ENCODE measurements at places on chromosomes 4 and X. TPM values are rescaled to one million over a fixed set of nuclear protein-coding genes. Genes with fewer than 3 reads are reported as not detected.

DNA sequence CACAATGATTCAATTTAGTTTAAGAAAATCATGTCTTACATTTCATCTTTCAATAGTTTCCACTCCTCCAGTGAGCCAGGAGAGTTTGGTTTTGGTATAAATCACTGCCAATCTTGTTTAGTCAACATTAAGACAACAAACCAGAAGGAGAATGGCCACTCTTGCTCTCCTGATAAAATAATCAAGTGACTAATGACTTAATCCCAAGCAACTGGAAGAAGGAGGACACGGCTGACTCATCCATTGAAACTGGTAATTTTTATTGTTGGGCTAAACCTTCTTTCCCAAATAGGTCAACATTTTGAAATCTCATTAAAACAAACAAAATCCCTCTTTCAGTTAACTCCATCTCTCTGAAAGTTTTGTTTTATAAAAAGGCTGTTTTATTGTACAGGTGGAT, 230.2 kb downstream of the CLCN4 start:
- H3K27ac ChIP-seq, result no peak overlapping the region
- H3K4me3 ChIP-seq, result no peak overlapping the region
- no peaks in the 10 kb centered on the region for H3K4me1 ChIP-seq
- no peak for DNase-seq
- no peaks in the 10 kb centered on the region for H3K36me3 ChIP-seq

Gene MEPE
- not detected for total RNA-seq

DNA sequence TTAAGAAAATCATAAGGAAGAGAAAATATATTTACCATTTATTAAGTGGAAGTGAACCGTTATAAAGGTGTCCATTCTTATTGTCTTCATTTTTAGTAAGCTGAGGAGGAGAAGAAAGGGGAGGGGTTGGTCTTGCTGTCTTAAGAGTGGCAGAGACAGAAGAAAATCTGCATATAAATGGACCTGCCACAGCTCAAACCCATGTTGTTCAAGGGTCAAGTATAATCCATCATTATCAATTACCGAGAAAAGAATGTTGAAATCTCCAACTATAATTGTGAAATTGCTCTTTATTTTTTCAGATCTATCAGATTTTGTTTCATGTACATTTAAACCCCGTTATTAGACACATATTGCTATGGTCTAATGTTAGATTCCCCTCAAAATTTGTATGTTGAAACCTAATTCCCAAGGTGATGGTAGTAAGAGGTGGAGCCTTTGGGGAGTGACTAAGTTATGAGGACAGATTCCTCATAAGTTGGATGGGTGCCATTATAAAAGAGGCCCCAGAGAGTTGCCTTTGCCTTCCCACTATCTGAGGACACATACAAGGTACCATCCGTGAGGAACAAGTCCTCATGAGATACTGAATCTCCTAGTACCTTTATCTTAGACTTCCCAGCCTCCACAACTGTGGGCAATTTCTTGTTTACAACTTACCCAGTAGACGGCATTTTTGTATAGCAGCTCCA, 58.5 kb upstream of the SMAD1 start:
- no peak overlapping the region for H3K4me3 ChIP-seq
- no peak for DNase-seq
- H3K27ac ChIP-seq, result peak overlapping the region; percentile 10
- H3K4me1 ChIP-seq, result peaks cover 40% of the 10 kb centered on the region

- no peaks in the 10 kb centered on the region for H3K4me1 ChIP-seq
- H3K27me3 ChIP-seq, result peaks cover 35% of the 10 kb centered on the region
- no peaks in the 10 kb centered on the region for H3K36me3 ChIP-seq
- H3K27ac ChIP-seq, result no peak overlapping the region
Measured at GRCh38 chrX:114584375-114584943, 573 bp downstream of the HTR2C start.

- H3K4me1 ChIP-seq, result peaks cover 1% of the 10 kb centered on the region
- H3K4me3 ChIP-seq, result no peak overlapping the region
- no peak overlapping the region for H3K27ac ChIP-seq
- H3K27me3 ChIP-seq, result no peaks in the 10 kb centered on the region
- H3K36me3 ChIP-seq, result no peaks in the 10 kb centered on the region
Measured at GRCh38 chrX:130841776-130842175, 61.2 kb downstream of the ENOX2 start.

GRCh38 chrX:10566716-10567097, 53.7 kb downstream of the MID1 start:
- no peaks in the 10 kb centered on the region for H3K36me3 ChIP-seq
- no peak overlapping the region for H3K4me3 ChIP-seq
- H3K27ac ChIP-seq, result no peak overlapping the region
- no peak for DNase-seq
